ENCODE measurements at places on chromosomes 16 and 17.
A peak's percentile ranks its signal among the peaks of the same experiment; 100 is the strongest.

DNA sequence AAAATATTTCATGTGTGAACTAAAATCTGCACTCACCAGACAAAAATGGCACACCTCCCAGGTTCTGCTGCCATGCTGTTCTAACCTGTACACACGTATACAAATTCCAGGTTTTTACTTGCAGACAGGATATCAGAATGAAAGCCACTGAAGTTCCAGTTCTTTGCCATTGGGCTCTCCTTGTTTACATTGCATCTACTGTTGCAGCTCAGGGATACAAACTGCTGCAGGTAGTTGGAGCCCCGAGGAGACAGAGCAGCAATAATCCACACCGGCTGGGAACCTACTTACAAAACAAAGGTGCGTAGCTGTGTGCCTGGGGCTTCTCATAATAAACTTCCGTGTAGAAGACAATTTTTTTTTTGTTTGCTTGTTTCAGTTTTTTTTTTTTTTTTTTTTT, 59.6 kb downstream of the HAPSTR1 start:
- DNase-seq: no peak

DNA sequence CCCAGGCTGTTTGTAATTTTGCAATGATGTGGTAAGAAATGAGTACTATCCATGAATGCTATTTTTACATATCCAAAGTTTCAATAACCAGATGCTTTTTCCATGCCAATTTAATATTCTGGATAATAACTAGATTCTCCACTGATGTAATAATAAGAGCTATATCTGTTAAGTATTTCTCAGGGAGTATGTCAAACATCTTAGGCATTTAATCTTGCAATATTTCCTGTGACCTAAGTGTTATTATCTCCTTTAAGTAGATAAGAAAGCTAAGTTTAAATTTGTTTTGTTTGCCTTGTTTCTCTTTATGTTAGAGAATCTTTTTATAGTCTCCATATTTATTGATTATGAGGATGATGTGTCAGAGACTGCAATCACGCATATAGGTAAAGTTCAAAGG, 32.3 kb upstream of the HS3ST3A1 start:
- DNase-seq: no peak

- peak; percentile 91 for DNase-seq
These were observed 1.2 kb upstream of the C17orf99 start for GRCh38 chr17:78144736-78145641.

DNA sequence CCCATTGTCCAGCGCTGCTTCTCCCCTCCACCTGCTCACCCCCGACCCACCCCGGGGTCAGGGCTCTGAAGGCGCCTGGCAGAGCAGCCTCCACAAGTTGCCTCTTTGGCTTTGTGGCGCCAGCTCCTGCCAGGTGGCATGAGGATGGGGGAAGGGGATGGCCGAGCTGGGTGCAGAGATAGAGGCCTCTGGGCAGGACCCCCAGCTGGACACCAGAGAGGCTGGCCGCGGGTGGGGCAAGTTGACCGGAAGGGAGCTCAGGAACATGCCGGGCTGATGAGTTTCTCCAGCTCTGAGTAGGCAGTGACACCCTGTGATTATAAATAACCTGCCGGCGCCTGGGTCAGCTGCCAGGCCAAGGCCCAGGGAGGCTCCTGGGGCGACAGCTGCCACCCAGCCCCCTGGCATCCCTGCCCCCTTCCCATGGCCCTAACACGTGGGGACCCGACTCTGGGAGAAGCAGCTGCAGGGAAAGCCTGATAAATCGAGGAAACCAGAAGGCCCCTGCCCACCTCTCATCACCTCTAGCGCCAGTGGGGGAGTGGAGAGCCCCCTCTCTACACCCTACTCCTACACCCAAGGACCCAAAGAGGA, 729 bp downstream of the P2RX5 start:
- DNase-seq: peak; percentile 45

- no peak for DNase-seq
These were observed 44.1 kb upstream of the STH start for GRCh38 chr17:45954914-45955313.

DNA sequence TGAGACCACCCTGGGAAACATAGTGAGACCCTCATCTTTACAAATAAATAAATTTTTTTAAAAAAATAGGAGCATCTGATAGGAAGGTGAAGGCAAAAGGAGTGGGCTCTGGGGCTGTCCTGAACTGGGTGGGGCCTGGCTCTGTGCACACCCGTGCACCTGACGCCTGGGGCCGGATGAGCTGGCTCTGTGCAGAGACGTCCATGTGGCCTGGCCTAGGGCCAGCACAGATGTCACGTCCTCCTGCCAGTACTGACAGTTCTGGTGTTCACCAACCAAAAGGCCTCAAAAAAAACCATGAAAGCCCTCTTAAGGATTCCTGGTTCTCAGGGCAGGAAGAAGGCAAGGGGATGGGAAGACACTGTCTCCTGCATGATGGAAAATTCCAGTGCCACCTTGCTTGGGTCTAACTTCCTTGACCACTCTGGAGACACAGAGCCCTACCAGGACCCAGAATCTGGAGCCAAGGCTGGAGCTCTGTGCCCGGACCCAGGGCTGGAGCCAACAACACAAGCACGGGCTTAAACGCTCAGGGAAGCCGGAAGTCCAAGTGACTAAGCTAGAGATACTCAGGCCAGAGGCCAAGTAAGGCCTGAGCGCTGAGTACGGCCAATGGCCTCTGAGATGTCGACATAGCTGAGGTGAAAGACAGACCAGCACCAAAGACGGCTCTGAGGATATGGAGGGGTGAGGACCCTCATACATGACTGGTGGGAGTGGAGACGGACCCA, 32.9 kb downstream of the COPRS start:
- DNase-seq: no peak

- no peak for DNase-seq
These were observed 105.5 kb downstream of the MYO1D start for GRCh38 chr17:32771396-32771795.

- peak; percentile 95 for DNase-seq
These were observed 49.8 kb upstream of the BAHCC1 start for GRCh38 chr17:81345228-81346089.

GRCh38 chr17:9615486-9615885, 29.8 kb upstream of the USP43 start:
- no peak for DNase-seq

- peak; percentile 96 for DNase-seq
These were observed 23.1 kb downstream of the STAT5A start for GRCh38 chr17:42311240-42312034.

DNA sequence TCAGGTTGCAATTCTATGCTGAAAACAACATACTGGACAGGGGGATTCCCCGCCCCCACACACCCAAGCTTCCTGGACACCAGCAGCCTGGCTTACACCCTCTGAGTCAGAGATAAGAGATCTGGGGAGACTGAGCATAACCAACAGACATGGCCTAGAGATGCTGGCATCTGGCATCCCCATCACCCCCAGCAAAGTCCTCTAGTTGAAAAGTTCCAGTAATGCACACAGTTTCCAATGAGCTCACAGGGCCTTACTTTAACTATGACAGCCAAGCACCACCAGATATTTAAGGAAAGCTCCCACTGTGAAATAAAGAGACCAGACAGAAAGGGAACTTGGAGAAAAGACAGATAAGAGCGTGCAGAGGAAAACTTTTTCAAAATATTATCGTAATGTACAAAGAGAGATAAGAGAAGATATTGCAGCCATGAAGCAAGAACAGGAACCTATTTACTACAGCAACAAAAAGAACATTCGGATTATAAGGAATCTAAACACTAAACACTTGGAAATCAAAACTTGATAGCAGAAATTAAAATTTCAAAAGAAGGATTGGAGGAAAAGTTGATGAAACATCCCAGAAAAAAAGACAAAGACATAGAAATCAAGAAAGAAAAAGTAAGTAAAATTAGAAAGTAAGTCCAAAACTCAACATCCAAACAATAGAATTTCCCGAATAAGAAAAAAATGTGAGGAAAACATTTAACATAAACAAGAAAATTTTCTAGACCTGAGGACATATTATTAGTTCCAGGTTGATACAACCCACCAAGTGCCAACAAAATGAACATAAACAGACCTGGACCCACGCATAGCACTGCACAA, 17.2 kb upstream of the ALOX15 start:
- DNase-seq: no peak

- no peak for DNase-seq
These were observed 18.9 kb downstream of the MSI2 start for GRCh38 chr17:57275071-57275764.

GRCh38 chr16:71734511-71734910, 10.0 kb upstream of the PHLPP2 start:
- no peak for DNase-seq

- no peak for DNase-seq
These were observed 181.1 kb downstream of the SEC14L1 start for GRCh38 chr17:77321649-77322513.

DNA sequence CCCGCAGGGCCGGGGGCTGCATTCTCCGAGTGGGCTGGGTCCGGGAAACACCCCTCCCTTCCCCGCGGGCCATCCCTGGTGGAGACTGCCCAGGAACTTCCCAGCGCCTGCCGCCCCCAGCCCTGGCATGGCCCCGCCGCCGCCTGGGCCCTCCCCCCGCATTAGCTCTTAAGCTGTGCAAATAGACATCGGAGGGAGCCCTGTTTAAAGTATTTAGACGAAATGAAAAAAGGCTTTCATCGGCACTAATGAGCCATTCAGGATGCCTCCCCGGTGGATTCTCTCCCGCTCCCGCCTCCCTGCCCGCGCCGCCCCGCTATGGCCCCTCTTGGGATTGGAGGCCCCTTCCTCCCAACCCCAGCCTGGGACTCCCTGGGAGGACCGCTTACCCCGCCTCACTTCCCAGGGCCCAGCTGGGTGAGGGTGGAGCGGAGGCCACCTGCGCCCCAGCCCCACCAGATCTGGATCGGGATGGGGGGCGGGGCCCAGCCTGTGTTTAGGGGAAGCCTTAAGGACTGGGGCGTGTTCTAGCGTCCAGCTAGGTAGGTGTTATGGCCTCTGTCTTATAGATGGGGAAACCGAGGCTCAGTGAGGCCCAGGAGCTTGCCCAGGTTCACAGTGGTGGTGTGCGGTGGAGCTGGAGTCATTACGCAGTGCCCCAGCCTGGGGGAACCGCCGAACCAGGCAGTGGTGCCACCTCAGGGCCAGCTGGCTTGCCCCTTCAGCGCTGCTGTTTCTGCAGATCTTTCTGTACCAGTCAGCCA, 19.7 kb downstream of the SEZ6 start:
- DNase-seq: no peak

DNA sequence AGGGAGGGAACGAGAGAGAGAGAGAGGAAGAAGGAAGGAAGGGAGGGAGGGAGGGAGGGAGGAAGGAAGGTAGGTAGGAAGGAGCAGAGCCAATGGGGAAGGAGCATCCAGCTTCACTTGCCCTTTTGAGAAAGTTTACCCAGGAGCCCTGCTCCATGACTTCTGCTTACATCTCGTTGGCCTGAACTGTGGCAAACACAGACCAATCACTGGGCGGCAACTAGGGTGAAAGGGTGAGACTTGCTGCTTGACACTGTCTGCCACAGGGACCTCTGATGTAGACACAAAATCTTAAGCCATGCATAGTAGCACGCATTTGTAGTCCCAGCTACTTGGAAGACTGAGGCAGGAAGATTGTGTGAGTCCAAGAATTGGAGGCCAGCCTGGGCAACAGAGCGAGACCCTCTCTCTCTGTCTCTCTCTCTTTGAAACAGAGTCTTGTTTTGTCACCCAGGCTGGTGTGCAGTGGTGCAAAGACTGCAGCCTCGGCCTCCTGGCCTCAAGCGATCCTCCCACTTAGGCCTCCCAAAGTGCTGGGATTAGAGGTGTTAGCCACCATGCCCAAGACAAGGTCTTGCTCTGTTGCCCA, 19.5 kb upstream of the TUBG2 start:
- DNase-seq: no peak

- no peak for DNase-seq
These were observed 59.9 kb downstream of the RPH3AL start for GRCh38 chr17:292531-293382.

- no peak for DNase-seq
These were observed 68.3 kb downstream of the MARCHF10 start for GRCh38 chr17:62739645-62740388.

DNA sequence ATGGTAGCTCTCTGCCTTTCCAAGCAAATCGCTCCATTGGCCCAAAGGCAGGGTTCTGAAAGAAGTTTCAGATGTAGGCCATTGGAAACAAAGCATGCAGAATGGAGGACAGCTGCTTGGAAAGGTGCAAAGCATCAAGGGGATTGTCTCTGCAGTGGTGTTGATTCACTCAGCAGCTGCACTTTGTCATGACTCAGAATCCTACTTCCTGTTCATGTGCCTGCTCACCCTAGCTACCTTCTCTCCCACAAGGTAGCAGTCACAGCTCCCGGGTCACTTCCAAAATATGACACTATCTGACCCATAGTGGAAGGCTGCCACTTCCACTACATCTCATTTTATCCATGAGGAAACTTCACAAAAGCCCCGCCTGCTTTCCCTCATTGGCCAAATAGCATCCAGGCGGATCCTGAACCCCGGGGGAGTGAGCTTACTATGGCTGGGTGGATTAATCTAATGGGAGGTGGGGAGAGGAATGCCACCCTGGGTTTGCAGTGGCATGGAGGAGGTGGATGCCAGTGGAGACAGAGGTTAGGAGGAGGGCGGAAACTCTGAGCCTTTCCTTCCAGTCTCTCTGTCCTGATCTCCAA, 74.7 kb upstream of the NKD1 start:
- DNase-seq: no peak

DNA sequence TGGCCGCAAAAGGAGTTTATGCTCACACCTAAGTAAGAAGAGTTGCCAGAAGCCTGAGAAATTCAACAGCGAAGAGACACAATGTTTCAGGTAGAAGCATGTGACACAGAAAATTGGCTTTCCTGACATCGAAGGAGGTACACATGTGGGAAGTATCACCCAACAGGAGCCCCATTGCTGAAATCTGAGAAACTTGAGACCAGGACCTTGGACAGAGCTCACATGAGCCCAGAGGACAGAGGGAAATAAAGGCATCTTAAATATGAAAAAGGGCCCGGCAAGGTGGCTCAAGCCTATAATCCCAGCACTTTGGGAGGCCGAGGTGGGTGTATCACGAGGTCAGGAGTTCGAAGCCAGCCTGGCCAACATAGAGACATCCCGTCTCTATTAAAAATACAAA, 304.1 kb upstream of the C16orf82 start:
- no peak for DNase-seq

- DNase-seq: peak; percentile 59
These were observed 17.2 kb downstream of the CD300LB start for GRCh38 chr17:74513987-74514631.

GRCh38 chr17:80220736-80221215, 549 bp downstream of the SLC26A11 start:
- DNase-seq: peak; percentile 52

DNA sequence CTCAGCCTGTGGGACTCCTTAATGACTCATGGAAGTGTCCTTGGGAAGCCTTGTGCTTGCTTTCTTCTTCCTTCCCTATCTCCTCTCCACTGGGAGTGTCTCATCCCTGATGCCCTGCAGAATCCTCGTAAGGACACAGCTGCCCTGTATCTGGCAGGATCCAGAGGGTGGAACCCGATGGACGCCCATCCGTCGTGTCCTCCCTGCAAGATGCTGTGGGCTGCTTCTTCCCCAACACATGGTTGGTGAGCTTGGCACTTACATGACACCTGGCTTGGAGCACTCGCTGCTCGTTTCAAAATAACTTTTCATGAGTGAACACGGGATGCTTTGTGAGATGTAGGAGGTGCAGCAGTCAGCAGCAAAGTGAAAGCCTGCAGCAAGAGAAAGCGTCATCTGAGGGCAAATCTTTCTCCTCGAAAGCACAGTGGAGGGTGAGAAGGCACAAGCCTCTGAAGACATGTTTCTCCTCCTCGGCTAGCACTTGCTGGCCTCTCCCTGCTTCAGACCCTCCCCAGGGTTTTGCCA, 3.3 kb downstream of the CCL15 start:
- DNase-seq: no peak

Data from muscle of back (tissue), 13 donors.